ENCODE measurements at places on chromosomes 7 and 10. TPM values are rescaled to one million over a fixed set of nuclear protein-coding genes. Genes with fewer than 3 reads are reported as not detected.

ABCB4 gene
- 0.52 TPM for total RNA-seq

AQP1 gene
- 1,008 TPM for total RNA-seq

EN2 gene
- not detected for total RNA-seq

CPA5 gene
- not detected for total RNA-seq

GLI3 gene
- 29.5 TPM for total RNA-seq

TIMM23 gene
- total RNA-seq: 48.1 TPM

CYP2C19 gene
- not detected for total RNA-seq

TMEM196 gene
- not detected for total RNA-seq

DNA sequence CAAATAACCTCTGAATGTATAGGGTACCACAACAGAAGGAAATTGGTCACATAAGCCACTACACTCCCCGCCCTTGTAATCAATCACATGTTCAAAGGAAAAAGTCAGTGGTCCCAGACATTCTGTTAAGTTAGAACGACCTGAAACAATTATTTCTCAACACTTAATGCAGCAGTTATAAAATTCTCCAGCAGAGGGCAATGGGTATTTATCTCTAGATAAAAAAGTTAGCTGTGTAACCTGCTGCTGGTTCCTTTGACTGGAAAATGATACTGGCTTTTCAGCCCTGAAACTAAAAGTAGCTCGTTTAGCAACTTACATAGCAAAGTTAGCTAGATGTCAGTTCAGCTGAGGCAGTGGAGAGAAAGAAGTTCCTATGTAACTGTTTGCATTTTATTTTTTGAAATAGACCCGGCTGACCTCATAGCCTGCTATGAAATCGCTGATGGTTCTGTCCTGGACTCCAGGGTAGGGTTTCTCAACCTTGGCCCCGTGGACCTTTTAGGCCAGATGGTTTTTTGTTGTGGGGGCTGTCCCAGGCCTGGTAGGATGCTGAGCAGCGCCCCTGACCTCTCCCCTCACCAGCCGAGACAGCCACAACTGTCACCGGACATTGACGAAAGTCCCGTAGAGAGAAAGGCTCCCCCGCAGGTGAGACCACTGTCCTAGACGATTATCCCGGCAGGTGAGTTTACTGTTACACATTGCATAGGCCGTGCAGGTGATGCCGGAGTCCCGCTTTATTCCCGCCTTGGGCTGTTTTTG lies 40.2 kb upstream of the PROSER2 start:
- no peak for DNase-seq

- DNase-seq: no peak
Observed at GRCh38 chr10:6813856-6814255, 233.8 kb upstream of the PRKCQ start.

DNA sequence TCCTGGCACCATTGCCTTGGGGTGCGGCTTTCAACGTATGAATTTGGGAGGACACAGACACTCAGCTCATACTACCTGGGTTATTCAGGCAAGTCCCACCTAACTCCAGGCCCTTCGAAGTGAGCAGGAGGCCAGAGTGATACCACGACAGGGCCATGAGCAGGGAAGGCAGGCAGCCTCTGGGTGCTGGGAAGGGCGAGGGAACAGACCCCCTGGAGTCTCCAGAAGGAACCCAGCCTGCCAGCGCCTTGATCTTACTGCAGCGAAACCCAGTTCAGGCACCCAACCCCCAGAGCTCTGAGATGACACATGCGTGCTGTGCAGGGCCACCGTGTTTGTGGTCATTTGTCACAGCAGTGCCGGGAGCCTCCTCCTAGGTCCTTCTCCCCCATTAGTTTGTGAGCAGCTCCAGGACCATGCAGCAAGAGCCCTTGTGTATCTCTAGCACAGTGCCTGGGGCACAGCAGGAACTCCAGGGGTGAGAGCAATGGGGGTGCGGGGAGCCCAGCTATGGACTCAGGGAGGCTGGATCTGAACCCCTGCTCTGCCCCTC lies 7.7 kb upstream of the INSIG1 start:
- DNase-seq: no peak

DNA sequence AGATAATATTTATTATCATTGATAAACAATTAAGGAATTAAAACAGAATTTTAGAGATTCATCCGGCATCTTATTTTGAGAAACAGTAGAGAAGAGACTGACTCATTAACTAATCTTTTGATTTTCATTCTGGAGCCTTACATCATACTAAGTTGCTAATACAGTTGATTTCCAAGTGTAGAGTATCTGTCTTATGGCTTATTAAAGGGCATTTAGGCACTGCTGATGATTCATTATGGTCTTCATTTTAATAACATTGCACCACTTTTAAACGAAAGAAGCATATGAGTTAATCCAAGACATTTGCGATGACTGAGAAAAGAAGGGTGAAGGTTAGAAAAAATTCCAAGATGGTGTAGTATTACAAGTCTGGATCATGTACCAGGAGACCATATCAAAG lies 186.0 kb upstream of the CACNA2D1 start:
- DNase-seq: no peak

DNA sequence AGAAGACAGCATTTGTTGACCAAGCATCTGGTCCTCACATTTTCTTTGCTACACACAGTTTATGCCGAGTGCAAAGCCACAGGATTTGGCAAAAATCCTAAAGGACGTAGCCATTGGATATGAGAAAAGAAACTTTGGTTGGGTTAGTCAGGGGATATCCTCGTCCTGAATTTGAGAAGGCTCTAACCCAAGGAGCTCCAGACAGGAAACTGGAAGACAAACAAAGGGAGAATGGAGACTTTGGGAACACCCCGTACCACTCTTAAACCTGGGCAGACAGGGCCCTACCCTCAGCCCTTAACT lies 146.6 kb upstream of the FRMD4A start:
- no peak for DNase-seq

- DNase-seq: no peak
Observed at GRCh38 chr7:100443096-100443840, 7.0 kb upstream of the PPP1R35 start.

GRCh38 chr7:79434098-79434497 lies 19.4 kb downstream of the MAGI2 start:
- no peak for DNase-seq

DNA sequence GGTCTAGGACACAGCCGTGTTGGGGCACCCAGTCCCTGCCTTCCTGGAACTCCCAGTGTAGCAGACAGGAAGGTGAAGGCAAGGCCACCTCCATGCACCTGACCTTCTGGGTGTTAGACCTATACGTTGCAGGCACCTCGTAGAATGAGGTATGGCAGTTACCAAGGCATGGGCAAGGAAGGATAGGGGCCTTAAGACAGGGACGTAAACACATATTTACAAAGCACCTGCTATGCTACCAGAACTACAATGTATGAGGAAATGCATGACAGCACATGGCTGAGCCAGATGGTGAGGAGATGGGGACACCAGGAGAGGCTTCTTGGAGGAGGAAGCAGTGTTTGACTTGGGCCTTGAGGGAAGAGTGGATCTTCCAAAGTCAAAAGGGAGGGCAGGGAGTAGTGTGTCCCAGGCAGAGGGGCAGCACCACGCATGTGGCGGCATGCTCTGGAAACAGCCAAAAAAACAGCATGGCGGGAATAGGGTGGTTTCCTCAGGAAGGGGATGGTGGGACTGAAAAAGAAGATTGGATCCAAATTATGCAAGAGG lies 231.2 kb downstream of the FANK1 start:
- DNase-seq: no peak

DNA sequence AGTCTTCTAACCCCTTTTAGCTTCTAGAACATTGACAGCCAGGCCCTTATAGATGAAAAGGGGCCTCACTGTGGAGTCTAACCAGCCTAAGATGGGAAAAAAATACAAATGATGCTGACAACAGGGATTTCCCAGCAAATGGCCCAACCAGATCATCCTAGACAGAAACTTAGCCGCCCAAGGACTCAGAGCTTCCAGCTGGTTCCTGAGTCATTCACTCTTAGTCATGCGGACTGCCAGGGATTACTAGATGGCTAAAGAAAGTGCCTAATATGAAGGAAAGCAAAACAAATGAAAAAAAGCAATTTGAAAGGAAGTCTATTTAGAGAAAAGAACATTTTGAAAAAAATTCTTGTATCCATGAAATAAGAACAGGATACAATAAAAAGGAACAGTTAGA lies 23.7 kb downstream of the TSPAN14 start:
- DNase-seq: no peak

DNA sequence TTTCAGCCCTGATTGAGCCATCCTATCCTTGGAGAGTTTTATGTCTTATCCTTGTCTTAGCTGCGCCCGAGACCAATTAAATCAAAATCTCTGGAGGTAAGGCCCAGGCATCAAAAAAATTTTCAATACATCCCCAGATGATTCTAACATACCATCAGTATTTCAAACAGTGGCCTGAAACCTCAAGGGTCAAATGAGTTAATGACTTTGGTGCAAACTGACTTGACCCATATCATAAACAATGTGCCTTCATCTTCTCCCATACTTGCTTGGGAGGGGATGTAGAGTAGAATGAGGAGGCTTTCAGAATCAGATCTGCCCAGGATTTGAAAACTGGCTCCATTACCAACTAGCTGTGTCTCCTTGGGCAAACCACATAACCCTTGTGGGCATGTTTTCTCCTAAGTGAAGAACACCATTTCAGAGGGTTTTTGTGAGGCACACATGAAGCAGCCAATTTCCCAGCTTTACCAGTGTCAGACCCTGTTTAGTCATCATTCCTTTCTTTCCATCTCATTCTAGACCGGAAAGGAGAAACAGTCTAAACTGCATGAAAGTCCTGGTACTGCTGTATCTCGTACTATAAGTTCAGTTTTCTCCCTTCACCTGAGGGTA lies 35.7 kb upstream of the ATXN7L1 start:
- DNase-seq: no peak

DNA sequence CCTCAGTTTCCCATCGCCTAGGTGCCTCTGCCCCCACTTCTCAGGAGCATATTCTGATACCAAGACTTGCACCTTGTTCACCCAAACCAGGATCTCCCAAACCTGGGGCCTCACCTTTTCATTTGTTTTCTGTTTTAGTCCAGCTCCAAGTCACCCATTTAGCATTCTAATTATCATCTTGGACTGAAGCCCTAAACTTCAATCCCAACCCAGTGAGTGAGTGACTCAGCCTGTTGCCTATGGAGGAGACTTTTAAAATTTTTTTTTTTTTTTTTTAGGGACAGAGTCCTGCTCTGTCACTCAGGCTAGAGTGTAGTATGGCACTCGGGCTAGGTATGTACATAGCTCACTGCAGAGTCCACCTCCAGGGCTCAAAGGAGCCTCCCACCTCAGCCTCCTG lies 378.9 kb upstream of the AUTS2 start:
- DNase-seq: no peak

- DNase-seq: no peak
Observed at GRCh38 chr10:70368774-70369482, 13.5 kb downstream of the LRRC20 start.

GRCh38 chr10:107280293-107280692 lies 115.8 kb upstream of the SORCS1 start:
- no peak for DNase-seq

DNA sequence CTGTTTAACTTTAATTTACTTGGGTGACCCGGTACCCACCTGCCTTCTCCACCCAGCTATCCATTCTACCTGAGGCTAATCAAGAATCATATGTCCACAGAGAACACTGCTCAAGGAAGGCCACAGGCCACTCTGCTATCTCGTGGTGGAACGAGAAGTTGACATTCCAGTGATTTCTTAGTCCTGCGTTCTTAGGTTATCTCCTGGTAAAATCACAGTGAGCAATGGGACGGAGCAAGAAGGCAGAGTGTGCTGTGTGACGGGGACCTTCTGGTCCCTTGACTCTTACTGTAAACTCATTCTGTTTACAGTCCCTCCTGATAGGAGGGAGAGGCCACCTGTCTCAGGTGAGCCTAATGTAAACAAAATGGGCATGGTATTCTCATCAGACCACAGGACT lies 256.6 kb downstream of the TNS3 start:
- no peak for DNase-seq

DNA sequence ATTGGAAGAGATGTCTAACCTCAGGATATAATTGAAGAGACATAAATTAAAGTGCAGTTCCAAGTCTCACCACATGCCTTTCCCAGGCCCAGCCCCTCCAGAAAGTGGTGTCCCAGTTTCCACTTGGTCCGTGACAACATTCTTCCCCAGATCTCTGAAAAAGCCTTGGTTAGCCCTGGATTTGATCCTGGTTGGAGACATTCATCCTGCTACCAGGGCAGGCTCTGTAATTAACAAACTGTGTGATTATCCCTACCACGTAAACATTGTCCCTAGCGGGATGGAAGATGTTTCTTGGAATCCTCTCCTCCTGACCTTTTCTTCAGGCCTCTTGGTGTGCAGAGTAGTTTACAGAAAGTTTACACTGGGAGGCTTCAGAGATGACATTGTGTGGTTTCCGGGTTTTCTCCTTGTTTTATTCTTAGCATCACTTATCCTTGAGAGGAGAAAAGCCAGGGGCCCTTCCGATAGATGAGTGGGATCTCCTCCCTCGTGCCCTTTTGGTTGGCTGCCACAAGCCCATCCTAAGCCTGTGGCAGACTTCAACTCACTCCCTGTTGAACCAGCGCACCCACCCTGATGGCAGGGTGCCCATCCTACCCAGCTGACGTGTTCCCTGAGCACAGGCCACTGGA lies 83.8 kb downstream of the COL13A1 start:
- DNase-seq: no peak

GRCh38 chr10:96357038-96357620 lies 1.7 kb downstream of the OPALIN start:
- no peak for DNase-seq

- peak; percentile 88 for DNase-seq
Observed at GRCh38 chr7:100583132-100584053, 2.5 kb downstream of the LRCH4 start.

DNA sequence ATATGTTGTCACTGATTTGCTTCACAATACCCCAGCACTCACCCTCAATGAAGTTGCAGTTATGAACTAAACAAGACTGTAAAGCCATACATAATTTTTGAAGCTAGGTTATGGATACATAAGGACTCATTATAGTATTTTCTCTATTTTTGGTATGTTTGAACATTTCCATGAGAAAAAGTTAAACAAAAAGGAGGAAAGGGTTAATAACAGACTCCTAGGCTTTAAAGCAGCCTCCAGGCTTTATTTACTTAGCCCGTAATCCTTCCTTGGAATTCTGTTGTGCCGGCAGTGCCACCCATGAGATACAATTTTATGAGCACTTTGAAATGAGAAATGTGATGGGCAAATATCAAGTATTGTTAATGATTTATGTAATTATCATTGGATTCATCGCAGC lies 2.1 kb upstream of the DENND11 start:
- no peak for DNase-seq

- DNase-seq: no peak
Observed at GRCh38 chr10:1183033-1183396, 126.8 kb downstream of the WDR37 start.

DNA sequence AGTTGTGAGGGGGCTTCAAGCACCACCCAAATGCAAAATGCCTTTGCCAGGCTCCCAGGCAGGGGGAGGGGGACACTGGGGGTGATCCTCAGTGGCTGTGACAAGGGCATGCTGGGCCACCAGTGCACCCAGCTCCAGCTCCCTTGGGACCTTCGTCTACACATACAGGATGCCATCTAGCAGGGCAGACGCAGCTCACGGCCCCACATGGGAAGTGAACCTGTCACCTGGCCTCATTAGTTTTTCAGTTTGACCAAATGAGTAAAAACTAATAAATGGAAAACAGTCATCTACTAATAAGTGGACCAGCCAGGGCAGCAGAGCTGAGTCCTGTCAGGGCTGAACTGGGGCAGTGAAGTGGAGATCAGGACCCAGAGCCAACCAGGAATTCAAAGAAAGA lies 50.2 kb downstream of the TLL2 start:
- no peak for DNase-seq

Data from left lung (tissue), 14 donors.